ENCODE measurements at places on chromosomes 5 and 9. TPM values are rescaled to one million over a fixed set of nuclear protein-coding genes. Genes with fewer than 3 reads are reported as not detected.

- no peak for DNase-seq
Measured at GRCh38 chr5:81971111-81971711, 612 bp upstream of the ATG10 start.

The PDE6A gene
- not detected for total RNA-seq

GRCh38 chr9:101326501-101326900 lies 58.3 kb downstream of the BAAT start:
- DNase-seq = no peak

The NUP214 gene
- total RNA-seq = 12.2 TPM

DNA sequence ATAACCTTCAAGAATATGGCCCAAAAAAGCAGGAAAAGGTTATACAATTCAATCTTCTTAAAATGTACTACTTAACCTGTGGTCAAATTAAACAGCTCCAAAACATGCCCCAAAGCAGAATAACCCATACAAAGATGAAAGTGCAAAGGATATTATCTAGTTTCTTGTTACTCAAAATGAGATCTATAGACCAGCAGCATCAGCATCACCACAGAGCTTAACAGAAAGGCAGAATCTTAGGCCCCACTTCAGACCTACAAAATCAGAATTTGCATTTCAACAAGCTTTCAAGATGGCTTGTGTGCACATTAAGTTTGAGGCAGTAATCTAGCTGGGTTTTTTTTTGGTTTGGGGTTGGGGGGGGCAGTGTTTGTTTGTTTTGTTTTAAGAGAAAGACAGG lies 54.0 kb downstream of the SCAI start:
- no peak for DNase-seq

- DNase-seq = no peak
Measured at GRCh38 chr5:154971501-154971900, 30.6 kb downstream of the MRPL22 start.

- no peak for DNase-seq
Measured at GRCh38 chr9:106828070-106828469, 34.9 kb upstream of the ZNF462 start.

The HMCN2 gene
- under 0.01 TPM for total RNA-seq

DNA sequence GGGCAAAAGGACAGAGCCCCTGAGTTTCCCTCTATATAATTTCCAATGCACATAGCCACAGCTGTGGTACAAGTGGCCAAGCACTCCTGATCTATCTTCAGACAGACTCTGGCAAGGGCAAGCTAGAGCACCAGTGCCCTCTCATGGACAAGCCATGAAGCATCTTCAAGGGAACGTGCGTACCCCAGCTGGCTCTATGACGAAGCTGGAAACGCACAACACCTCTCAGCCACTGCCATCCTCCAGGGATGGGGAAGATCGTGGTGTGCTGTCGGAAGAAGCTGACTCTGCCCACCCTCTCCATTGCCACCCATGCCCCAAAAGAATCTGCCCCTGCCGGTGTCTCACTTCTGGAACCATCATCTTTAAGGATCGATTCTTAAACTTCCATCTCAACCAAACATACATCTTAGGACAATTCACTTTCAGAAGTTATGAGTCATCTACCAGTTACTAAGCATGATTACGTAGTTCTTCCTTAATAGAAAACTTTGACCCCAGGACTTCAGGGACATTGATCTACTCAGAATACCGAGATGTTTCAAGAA lies 482.9 kb downstream of the AGTPBP1 start:
- no peak for DNase-seq

DNA sequence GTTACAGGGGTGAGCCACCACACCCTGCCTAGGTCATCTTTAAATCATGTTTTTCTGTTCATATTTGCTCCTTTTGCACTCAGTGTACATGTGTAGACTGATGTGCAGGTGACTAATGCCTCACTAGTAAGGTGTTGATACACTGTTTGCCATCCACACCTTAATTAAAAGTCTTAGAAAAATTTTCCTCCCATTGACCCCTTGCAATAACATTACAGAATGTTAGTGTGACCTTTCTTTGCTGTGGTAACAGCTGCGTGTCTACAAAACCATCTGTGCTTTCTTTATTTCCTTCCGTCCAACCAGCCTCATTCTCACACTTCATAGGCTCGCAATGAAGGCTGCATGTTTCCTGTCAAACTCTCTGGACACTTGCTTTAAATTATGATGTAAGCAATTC lies 6.6 kb upstream of the CEMIP2 start:
- no peak for DNase-seq

GRCh38 chr5:127063257-127063913 lies 9.9 kb downstream of the C5orf63 start:
- DNase-seq = no peak

The CWC27 gene
- 20.1 TPM for total RNA-seq

DNA sequence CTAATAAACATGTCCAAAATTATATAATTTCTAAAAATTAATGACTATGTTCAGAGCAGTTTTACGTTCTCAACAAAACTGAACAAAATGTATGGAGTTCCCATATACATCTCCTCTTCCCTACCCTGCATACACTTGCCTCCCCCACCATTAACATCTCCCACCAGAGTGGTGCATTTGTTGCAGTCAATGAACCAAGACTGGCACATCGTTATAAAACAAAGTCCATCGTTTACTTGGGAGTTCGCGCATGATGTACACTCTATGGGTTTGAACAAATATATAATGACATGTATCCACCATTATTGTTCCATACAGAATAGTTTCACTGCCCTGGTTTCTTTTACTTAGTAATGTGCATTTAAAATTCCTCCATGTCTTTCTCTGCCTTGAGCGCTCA lies 130.1 kb downstream of the APBA1 start:
- no peak for DNase-seq

All from pulmonary artery endothelial cell (primary cell).